ENCODE measurements at places on chromosomes 13 and 19.

DNA sequence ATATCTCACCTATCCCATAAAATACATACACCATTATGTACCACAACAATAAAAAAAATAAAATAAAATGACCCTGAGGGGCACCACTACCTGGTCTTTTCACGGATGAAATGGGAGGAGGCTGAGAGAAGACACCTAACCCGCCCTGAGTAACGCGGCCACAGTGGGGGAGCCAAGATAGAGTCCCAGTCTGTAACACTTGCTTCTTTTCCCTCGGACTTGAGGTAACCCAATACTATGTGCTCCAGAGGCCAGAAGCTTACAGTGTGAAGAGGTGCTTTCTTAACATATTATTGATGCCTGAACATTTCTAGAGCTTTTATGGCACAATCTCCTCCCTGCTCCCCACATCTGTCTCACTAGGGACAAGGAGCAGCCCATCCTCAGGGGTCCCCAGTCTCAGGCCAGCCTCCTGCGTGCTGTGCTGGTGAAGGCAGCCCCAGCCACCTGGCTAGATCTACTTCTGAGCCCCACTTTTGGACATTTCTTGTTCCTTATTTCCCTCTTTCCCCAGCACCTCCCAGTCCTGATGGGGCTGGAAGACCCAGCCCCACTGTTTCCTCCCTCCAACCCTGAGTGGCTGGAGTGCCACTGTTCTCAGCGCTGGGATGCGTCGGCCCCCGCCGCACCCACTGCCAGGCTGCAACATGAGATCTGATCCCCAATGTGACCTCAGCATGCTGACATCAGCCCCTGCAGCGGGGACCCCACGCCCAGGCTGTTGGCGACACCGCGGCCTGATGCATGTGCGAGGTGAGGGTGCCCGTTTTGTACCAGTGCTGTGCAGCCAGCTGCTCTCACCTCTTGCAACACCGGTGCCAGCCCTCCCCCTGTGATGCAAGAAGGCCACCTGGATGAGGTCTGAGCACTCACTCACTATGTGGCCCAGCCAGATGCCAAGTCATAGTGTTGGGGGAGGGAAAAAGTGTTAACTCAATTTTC lies 143.3 kb downstream of the DCLK1 start:
- no peak for DNase-seq

DNA sequence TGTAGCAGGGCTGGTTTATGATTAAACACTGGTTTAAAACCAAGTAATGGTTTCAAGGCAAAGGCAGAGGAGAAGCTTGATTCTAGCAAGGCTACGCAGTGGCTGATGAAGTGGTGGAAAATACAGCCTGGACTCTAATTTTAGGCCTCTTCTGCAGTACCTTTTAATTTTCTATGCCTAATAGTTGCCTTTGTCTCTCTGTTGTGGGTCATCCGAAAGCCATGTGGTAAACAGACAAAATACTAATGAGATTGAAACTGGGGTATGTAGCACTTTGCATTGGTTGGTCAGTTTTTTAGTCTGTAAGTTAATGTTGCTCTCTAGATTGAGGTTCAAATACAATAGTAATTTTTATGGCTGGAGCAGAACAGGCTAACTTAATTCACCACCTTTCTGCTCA lies 3.3 kb downstream of the LMO7 start:
- no peak for DNase-seq

GRCh38 chr13:20924758-20925394 lies 22.3 kb upstream of the XPO4 start:
- DNase-seq, result peak; percentile 85

DNA sequence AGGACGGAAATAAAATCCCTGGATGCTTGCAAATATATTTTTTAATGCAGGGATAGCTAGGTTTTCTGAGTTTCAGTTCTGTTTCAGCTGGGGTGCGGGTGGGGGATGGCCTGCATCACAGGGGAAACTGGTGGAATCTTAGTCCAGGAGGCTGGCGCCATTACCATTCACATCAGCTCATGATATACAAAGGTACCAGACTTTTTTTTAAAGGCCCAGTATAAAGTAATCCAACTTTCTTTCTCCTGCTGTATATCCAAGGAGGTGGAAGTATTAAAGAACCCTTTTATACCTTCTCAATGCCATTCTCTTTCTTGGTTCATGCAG lies 343.8 kb downstream of the KCNRG start:
- DNase-seq, result no peak

DNA sequence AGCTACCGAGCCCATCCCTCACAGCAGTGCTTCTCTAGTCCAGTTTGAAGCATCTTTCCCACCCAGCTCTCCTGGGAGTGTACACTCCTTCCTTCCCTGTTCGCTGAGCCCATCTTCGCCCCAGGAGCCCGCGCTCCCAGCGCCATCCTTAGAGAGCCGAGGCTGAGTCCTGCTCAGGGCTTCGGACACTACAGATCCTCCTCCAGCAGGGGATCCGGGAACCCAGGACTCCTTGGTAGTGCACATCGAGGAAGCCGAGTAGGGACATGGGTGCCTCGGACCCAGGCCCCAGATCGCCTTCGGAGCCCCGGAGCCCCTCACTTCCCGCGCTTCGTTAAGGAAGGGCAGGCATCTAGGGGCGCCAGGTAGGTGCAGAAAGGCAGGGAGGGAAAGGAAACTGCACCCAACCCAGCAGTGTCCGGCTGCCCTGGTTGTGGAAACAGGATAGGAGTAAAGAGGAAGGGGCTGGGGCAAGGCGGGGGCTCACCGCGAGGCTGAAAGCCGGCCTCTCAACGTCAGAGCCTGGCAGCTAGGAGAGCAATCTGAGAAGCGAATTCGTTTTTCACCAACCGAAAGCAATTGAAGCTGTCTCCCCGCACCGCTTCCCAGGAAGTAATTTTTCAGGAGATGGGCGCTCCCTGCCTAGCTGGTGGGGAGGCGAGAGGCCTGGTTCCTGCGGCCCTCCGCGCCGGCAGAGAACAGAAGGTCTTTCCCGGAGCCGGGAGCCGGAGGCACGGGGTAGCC lies 1.0 kb downstream of the PDX1 start:
- no peak for DNase-seq

GRCh38 chr13:43171489-43171888 lies 148.1 kb downstream of the DNAJC15 start:
- no peak for DNase-seq

DNA sequence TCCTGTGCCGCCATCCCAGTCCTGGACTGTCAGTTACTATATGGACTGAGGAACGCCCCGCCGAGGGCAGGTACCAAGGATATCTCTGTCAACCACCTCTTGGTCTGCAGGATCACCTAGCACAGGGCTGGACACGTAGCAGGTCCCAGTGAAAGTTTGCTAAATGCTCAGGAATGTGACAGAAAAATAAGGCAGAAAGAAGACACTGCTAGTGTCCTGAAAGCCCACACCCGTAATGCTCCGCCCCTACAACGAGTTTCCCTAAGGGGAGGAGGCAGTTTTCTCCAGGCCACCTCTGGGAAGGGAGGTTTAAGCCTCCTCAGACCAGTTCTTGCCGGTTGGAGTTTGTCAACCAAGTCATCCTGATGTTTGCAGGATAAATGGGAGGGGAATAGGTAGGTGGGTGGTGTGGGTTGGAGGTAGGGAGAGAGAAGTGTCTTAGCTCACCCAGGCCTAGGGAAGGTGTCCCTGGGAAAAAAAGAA lies 1.7 kb upstream of the SERTAD3 start:
- no peak for DNase-seq

GRCh38 chr19:42233106-42233505 lies 9.3 kb downstream of the GSK3A start:
- DNase-seq, result no peak

- DNase-seq, result no peak
These were observed 52.8 kb downstream of the IRS2 start for GRCh38 chr13:109733550-109733949.

GRCh38 chr19:19749117-19749907 lies 16.4 kb upstream of the ZNF14 start:
- no peak for DNase-seq

GRCh38 chr19:16660763-16661479 lies at the start of gene TMEM38A:
Gene TMEM38A (plus strand): TSS chr19:16661139. CDS start chr19:16661218, 79 bp downstream.
- no peak for DNase-seq

- DNase-seq, result no peak
These were observed 37.4 kb upstream of the TEX29 start for GRCh38 chr13:111282997-111283396.

- peak; percentile 71 for DNase-seq
These were observed 5.1 kb upstream of the SIGLEC7 start for GRCh38 chr19:51136851-51137551.

GRCh38 chr19:46726551-46726950 lies 9.6 kb upstream of the PRKD2 start:
- DNase-seq, result no peak

GRCh38 chr13:110430391-110431336 lies 123.6 kb downstream of the COL4A2 start:
- DNase-seq, result no peak

GRCh38 chr13:82747958-82748357 lies 1134.3 kb downstream of the SLITRK1 start:
- DNase-seq, result no peak

- no peak for DNase-seq
These were observed 21.9 kb downstream of the COMP start for GRCh38 chr19:18768997-18769891.

GRCh38 chr13:51370116-51370515 lies 30.6 kb downstream of the SERPINE3 start:
- peak; percentile 64 for DNase-seq

GRCh38 chr19:48123907-48124651 lies 13.5 kb upstream of the PLA2G4C start:
- no peak for DNase-seq

- DNase-seq, result no peak
These were observed 12.2 kb downstream of the PIP5K1C start for GRCh38 chr19:3687774-3688706.

DNA sequence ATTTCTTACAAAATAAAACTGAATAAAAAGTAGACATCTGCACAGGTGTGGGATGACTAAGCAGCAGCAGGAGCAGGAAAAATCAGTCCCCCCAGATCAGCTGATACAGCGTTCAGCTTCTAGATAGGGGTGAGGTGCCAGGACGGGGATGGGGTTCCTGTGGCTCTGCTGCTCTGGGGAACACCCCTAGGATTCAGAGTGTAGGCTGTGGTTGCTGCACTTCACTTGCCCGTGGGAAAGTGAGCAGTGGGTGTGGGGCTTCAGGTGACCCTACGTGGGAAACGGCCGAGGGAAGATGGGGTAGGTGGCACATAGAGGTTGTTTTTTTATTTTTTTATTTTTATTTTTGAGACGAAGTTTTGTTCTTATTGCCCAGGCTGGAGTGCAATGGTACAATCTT lies 3.2 kb upstream of the CXCL17 start:
- no peak for DNase-seq

- no peak for DNase-seq
These were observed 34.2 kb downstream of the GPR42 start for GRCh38 chr19:35404879-35405622.

- DNase-seq, result no peak
These were observed 2411.1 kb downstream of the PCDH9 start for GRCh38 chr13:64819081-64819480.

GRCh38 chr19:49788857-49789256 lies 22.1 kb downstream of the AP2A1 start:
- no peak for DNase-seq

DNA sequence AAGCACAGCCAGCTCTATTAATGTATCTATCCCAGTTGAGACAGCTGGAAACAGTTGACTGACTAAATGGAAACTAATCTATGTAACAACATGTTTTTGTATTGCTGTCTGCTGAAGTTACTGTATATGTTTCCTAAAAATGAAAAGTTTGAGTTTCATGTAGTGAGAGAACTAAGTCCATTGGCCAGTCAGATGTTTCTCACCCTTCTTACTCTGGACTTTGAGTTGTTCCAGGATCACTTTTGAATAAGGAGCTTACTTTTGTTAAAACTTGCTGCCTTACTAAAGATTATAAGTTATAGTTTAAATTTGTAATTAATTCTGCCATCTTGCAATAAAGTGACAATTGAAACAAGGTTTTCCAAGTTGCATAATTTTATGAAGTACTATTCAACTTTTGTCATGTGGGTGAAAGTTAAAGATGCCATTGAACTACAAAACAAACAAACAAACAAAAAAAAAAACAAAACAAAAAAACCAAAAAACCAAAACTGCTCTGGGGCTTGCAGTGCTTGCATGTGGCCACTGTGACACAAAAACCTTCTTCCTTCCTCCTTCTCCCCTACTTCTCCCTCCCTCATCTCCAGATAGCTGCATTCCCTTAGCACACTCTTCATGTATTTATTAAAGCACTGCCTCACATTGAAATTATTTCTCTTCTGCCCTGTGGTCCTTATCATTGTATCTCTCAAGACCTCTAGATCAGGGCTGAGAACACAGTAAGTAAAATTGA lies 15.3 kb downstream of the WDFY2 start:
- peak; percentile 40 for DNase-seq

GRCh38 chr13:33497146-33497845 lies 211.7 kb upstream of the STARD13 start:
- DNase-seq, result no peak

DNA sequence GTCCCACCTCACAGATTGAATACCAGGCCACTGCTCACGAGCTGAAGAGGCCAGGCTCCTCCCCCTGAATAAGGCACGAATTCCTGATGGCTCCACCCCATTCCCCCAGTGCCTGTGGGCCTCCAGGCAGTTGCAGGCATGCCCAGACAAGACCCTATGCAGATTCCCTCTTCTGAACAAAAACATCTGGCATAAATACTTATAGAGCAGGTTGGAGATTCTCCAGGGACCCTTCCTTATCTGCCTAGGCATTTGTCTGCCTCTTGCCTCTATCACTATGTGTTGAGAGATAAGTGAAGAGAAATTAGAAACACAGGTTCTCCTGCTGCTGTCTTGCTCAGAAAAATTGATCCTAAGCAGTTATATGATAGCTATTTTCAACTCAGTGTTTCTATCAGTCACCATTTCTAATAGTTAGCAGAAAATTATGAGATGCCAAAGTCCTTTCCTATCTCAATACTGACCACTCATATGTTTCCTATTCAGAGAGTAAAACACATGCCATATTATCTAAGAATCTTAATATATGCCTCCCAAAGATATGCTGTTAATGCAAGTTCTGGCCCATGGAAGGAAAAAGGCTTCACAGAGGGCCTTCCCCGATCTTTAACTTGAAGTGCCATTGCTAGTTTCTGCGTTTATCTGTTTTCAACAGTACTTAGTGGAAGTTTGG lies 364.0 kb downstream of the KCTD12 start:
- no peak for DNase-seq
